Esophagus squamous epithelium (tissue), 5 donors: ENCODE measurements at places on chromosomes 5 and 9.

DNA sequence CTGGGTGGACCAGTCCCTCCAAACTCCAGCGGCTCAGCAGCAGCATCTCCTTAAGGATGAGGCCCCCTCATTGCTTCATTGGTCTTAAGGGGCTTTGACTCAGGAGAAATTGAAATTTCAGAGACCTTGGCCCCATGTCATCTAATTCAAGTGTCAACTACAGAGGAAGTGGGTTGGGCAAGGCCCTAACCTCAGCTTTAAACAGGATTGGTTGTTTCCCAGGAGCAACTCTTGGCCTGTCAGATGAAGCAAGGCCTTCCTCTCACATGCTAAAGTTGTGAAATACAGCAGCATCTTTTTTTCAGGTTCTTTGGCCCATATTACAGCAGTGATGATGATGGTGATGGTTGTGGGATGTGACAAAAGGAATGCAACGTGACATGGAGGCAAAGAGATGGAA, 348.3 kb downstream of the ICE1 start:
- DNase-seq, result no peak

DNA sequence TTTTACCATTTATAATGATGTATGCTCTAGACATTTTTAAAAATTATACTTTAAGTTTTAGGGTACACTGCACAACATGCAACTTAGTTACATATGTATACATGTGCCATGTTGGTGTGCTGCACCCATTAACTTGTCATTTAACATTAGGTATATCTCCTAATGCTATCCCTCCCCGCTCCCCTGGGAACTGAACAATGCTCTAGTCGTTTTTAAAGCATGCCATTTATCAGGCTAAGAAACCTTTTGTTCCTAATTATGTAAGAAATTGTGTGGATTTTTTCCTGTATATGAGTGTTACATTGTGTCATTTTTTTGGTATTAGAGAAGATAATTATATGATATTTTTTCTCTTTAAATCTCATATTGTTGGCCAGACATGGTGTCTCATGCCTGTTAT, 72.8 kb upstream of the SGCD start:
- no peak for DNase-seq

- no peak for DNase-seq
These were observed 324.7 kb downstream of the TLE4 start for GRCh38 chr9:79896390-79896980.

GRCh38 chr9:76808636-76809035, 44.4 kb downstream of the PCA3 start:
- no peak for DNase-seq
